ENCODE measurements at places on chromosomes 5 and 9. TPM values are rescaled to one million over a fixed set of nuclear protein-coding genes. Genes with fewer than 3 reads are reported as not detected.

Gene SPDL1
- total RNA-seq: 74.6 TPM

Gene PRRC2B
- 57.9 TPM for total RNA-seq

Gene PCDHAC2
- total RNA-seq: 2.6 TPM

Gene C9orf72
- 4.2 TPM for total RNA-seq

Gene MYORG
- total RNA-seq: 4.2 TPM

Gene PSMD5
- total RNA-seq: 38.1 TPM

Gene PNPLA7
- total RNA-seq: 0.75 TPM

Gene GABRP
- not detected for total RNA-seq

Gene OSMR
- 76.1 TPM for total RNA-seq

Gene SLC6A7
- not detected for total RNA-seq

Gene REEP2
- total RNA-seq: 5.9 TPM

Gene PKD2L2
- 0.03 TPM for total RNA-seq

Gene PIP5K1B
- not detected for total RNA-seq

Gene MEF2C
- not detected for total RNA-seq
